ENCODE measurements at places on chromosomes 1 and 21.

DNA sequence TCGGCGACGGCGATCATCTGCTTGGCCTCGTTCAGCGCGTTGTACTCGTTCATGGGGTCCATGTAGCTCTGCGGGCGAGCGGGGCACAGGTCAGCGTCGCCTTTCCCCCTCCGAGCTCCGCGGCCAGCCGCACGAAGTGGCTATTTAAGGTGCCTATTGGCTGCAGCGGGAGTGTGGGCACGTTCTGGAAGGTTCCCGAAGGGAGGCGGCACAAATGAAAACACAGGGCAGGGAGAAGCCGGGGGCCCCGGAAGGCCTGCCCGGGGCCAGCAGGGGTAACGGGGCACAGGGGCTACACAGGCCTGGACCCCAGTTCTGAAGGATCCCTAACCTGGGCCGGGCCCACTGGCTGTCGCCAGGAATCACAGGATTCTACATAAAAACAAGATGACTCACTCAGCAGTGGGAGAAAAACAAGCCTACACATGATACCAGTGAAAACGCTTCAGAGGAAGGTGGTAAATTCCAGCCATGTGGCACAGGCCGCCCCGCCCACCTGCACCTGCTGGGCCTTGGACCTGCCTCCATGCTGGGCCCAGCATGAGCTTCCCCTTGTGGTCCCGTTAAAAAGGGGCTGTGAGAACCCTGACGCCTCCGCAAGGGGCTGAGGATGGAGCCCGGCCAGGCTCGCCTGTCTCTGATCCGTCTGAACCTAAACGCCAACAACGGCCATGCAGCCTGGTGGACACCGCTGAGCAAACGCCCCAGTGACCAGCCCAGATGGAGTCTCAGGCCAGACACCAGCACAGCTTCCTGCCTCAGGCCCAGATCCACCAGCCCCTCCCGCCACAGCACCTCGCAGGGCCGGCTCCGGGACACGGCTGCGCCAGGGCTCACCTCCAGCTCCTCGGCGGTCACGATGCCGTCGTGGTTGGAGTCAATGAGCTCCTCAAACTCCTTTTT lies 3.9 kb upstream of the TNFRSF4 start:
- no peak for DNase-seq

GRCh38 chr1:205927247-205927646 lies 16.0 kb downstream of the SLC26A9 start:
- no peak for DNase-seq

GRCh38 chr1:28519946-28520725 lies 14.3 kb downstream of the RCC1 start:
- DNase-seq: no peak

- no peak for DNase-seq
These were observed 16.3 kb downstream of the NTPCR start for GRCh38 chr1:232966663-232967062.

GRCh38 chr1:182299728-182300616 lies 91.6 kb downstream of the GLUL start:
- no peak for DNase-seq

DNA sequence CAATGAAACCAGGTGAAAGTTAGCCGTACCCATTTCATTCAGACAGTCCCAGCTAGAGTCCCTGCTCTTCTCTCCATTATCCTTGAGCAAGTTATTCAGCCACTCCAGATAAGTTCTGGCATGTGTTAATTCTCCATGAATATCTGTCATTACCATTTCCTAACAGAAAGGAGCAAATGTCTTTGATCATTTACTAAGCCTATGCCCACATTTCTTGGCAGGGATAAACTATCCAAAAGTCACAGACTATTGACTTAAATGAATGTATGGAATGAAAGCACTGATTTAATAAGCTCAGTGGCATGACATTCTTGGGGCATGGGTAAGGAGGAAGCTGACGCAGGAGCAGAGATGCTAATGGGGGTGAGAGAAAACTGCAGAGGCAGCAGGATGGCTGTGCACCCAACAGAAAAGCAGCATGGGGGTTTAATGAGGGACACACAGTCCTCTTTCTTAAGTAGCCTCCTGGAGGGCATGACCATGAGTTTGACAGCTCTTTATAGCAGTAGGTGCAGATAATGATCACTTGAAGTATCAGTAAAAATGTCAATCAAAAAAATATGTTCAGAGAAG lies 17.6 kb upstream of the DHCR24 start:
- DNase-seq: no peak

DNA sequence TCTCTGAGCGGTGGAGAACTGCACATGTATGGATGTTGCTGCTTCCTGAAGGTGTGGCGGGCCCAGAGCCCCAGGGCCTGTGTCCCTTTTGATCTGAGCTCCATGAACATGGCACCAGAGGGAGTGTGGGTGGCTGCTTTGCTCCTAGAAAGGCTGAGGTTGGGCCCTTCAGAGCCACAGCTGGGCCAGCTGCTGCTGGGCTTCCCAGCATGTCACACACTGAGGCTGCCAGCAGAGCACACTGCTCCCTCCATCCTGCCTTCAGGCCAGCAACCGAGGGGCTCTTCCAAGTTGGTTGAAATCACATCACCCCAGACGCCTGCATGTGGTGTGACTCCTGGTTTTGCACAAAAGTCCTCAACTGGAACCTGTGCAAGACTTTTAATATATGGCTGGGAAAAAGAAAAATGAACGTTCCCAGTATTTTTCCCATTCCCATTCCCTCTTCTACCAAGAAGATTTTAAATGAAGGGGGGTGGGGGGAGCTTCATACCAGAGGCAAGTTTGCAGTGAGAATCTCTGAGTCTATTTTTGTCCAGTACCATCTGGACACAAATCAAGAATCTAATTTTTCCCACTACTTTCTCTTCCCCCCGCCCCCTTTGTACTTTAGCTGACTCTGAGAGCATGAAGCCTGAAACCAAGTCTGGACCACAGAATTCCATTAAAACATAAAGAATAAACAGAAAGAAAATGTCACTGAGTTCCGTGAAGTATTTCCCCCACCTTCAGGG lies 26.2 kb upstream of the NGF start:
- no peak for DNase-seq

DNA sequence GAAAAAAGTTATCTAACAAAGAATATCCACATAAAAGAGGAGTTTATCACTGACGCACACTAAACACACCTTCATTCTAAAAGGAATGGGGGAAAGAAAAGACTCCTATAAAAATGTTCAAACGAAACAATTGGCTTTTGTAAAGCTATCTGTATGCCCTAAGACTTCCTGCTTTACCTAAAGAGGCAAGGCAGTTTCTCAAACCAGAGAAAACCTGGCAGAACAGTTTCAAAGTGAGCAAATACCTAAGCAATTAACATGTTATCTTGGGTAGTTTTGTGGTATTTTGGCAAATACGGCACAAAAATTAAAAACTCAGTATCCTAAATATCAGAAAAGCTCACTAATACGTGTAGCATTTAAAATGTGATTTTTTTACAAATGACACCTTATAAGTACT lies 1.9 kb downstream of the PUM1 start:
- DNase-seq: no peak

- DNase-seq: no peak
These were observed 61.4 kb downstream of the ALG6 start for GRCh38 chr1:63428815-63429214.

DNA sequence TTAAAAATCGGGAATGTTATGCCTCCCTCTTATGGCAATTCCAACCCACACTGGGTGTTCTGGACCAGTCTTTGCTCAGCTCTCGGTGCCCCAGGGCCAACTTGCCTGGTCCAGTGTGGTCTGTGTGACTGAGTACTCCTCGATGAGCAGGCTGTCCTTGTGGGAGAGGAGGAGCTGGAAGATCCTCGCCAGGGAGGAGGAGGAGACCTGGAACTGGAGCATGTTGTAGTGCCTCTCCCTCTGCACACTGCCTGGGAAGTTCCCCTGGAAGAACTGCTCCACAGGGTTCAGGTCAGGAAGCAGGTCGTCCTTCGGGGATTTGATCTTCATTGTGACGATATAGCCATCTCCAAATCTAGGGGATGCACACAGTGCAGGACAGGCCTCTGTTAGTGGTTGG lies 88.5 kb upstream of the GCLM start:
- no peak for DNase-seq

DNA sequence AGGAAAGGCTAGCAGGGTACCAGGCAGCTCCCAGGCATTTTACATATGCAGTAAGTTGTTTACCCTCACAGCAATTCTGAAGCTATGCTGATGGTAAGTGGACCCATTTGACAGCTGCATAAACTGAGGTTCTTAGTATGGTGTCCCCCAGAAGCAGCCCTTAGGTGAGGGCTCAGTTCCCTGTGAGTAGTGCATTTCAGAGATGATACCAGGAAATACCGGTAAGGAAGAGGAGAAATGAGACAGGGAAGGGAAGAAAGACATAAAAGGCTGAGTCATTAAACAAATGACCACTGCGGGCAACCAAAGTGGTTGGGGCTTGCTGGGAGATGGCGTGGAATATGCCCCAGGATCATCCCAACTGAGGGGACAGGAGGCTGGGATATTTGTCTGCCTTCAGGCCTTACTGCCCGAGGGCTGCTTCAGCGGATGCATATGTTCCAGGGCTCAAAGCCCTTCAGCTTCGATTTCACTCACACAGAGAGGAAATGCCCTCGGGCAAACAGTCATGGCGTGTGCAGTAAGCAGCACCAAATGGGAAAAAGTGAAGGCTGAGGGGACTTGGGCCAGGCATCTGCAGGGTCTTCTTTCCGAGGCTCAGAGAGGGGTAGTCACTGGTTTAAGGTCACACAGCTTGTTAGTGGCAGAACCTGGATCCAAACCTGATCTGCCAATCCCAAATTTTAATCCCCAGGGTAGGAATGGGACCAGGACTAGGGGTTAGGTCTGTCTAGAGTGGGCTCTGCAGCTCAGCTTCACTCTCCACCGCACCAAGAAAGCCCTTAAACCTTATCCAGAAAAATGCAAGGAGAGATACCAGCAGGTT lies 133.7 kb upstream of the RUNX3 start:
- DNase-seq: no peak

- DNase-seq: no peak
These were observed 31.3 kb upstream of the GUCA2A start for GRCh38 chr1:42195841-42196240.

- no peak for DNase-seq
These were observed 275.4 kb upstream of the SGIP1 start for GRCh38 chr1:66258404-66259105.

DNA sequence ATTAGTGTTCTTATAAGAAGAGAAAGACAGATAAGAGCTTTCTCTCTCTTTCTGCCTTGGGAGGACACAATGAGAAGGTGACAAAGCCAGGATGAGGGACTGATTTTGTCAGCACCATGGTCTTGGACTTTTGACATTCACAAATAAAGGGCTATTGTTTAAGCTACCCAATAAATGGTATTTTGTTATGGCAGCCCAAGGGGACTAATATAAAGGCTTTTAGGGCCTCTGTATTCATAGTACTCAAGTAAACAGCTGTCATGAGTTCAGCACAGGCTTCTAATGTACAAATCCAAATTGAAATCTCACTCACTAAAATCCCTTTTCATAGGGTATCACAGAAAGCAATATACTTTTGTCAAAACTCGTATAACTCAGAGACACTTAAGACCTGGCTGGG lies 242.7 kb downstream of the FAF1 start:
- no peak for DNase-seq

GRCh38 chr1:221778535-221779142 lies 36.8 kb upstream of the DUSP10 start:
- no peak for DNase-seq

DNA sequence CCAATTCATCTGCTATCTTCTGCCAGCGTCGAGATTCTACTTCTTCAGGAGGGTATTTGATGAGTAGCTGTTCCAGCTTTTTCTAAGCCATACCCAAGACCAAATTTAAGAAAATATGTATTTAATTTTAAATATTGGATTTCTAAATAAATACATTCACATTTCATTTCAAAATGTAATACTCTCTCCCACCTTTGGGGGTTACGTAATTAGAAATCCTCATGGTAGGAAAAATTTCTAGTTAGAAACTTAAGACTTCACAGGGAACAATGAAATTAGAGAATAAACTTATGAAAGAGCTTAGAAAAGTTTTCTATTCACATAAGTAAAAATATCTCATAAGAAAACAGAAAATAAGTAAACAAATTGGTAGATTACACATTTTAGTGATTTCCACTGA lies 102.9 kb downstream of the ZZZ3 start:
- DNase-seq: no peak

DNA sequence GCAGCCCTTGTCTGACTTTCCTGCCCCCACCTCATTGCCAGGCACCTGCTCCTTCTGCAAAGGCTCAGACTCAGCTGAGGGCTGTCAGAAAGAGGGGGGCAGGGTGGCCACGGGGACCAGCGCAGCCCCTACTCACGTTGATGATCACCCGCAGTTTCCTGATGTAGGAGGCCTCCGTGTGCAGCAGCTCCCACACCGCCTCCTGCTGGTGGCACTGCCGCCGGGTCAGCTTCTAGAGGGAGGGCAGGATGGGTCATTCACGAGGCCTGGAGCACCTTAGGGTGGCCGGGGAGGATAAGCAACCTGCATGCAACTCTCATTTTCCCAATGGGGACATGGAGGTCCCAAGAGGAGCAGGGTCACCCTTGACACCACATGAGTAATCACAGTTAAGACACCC lies 6.4 kb upstream of the TNFRSF25 start:
- DNase-seq: no peak

- DNase-seq: no peak
These were observed 106.7 kb upstream of the ADAR start for GRCh38 chr1:154714638-154715037.

- no peak for DNase-seq
These were observed 34.7 kb upstream of the L1TD1 start for GRCh38 chr1:62159940-62160348.

- DNase-seq: no peak
These were observed 16.5 kb upstream of the FOXO6 start for GRCh38 chr1:41344708-41345159.

Measured in stimulated activated CD8-positive, alpha-beta memory T cell treated with anti-CD3 and anti-CD28 coated beads, Interleukin-7, amount 100 ng/mL, for 4 hours (primary cell).